H7 (cell line): ENCODE measurements at places on chromosomes 3 and 15.

- DNase-seq, result no peak
Measured at GRCh38 chr15:55669270-55669669, 73.7 kb downstream of the PRTG start.

DNA sequence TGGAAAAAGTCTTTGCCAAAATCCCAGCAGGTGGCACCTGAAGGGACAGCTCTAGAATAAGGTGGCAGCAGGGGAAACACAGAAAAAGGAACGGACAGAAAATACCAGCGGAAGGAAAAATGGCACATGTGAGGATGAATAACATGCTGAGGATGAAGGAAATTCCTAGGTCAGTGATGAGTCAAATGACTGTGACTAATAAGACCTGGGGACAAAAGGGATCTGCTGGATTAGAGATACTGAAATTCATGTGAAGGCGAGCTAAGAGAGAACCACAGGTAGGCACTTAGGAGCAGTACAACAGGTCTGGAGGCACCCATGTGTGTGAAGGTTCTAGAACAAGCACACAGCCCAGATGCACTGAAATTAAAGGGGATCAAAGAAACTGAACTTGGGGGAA, 482.5 kb downstream of the FOXP1 start:
- no peak for DNase-seq

GRCh38 chr3:46361408-46362283, 7.7 kb downstream of the CCR2 start:
- DNase-seq, result no peak

- no peak for DNase-seq
Measured at GRCh38 chr3:119239206-119239820, 1.4 kb downstream of the B4GALT4 start.

GRCh38 chr3:191336833-191337232, 6.5 kb upstream of the UTS2B start:
- no peak for DNase-seq

- DNase-seq, result peak; percentile 70
Measured at GRCh38 chr15:98311566-98312188, 336.7 kb upstream of the IGF1R start.

GRCh38 chr3:169629895-169630294, 33.6 kb downstream of the MECOM start:
- peak; percentile 16 for DNase-seq

GRCh38 chr3:18334837-18335601, 90.1 kb downstream of the SATB1 start:
- no peak for DNase-seq

DNA sequence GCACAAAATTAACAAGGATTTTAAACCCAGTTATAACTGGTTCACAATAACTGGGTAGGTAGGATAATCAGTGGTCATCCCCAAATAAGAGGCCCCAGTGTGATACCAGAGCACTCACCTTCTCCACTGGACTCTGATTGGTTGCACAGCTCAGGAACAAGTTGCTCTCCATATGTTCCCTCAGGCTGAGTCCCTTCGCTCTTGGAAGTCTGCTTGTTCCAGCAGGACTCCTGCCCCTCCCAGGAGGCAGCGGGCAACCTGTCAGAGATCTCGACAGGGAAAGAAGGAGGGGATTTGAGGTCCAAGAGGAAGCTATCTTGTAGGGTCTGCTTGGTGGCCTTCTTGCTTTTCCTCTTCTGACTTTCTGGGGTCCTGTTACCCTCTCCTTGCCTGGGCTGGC, 51.6 kb upstream of the HEG1 start:
- DNase-seq, result no peak

DNA sequence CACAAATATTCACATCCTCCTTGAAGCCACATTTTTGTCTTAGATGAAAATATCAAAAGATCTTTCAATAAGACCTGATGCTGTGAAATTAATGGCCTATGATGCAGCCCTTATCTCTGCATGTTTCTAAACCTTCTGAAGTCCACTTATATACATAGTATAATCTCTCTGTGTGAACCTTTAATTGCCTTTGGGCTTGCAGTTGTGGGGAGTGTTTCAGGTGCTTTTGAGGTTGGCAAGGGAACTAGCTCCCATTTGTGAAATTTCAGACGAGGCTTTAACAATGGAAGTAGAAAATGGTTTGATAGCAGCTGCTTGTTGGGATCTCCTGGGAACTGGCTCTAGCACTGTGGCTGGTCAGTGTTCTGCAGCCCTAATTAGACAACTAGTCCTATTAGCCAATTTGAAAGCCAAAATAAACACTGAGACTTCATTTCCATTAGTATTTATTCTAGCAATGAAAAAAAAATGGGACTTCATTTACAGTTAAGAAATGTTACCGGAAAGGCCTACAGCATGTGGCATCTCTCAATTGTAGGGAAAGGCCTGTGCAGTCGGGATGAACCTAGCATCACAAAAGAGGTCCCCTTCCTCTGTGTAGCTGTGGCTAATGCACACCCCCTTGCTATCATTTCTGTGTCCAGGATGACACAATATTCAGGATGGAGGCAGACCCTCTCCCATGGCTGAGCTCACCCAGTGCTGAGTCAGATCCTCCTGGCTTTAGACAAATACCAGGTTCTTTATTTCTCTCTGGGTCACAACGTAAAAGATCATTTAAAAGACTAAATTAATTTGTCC, 140.7 kb upstream of the TRIM42 start:
- peak; percentile 1 for DNase-seq

DNA sequence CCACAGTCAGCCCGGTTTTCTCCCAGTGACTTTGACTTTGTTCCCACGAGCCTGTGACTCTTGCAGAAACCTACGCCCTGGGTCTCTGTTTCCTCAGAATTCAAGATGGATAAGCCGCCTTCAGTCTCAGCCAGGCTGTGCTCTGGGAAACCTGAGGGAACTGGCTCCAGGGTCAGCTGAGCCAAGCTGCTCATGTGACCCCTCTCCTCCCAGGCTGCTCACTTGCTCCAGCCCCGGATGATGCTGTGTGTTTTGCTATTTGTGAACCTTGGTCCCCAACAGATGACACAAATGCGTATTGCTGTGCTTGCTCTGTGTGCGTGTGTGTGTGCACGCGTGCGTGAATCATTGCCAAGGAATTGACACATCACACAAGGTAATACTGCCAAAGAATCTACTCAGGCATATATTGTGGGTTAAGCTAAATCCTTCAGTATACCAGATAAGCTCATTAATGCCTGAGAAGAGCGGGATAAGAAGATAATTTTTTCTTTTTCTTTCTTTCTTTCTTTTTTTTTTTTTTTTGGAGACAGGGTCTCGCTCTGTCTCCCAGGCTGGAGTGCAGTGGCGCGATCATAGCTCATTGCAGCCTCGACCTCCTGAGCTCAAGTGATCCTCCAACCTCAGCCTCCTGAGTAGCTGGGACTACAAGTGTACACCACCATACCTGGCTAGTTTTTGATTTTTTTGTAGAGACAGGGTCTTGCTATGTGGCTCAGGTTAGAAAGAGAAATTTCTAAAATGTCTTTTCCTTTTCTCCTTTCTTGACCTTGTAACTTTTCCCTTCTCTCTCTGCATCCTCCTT, 29.2 kb upstream of the UMPS start:
- no peak for DNase-seq

DNA sequence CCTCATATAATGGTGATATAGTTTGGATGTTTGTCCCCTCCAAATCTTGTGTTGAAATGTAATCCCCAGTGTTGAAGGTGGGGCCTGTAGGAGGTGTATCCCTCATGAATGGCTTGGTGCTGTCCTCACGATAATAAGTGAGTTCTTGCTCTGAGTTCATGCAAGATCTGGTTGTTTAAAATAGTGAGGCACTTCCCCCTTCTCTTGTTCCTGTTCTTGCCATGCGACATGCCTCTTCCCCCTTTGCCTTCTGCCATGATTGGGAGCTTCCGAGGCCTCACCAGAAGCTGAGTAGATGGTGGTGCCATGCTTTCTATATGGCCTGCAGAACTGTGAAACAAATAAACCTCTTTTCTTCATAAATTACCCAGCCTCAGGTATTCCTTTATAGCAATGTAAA, 39.2 kb downstream of the REC114 start:
- no peak for DNase-seq

- no peak for DNase-seq
Measured at GRCh38 chr3:159654183-159655134, 334.2 kb upstream of the IL12A start.

DNA sequence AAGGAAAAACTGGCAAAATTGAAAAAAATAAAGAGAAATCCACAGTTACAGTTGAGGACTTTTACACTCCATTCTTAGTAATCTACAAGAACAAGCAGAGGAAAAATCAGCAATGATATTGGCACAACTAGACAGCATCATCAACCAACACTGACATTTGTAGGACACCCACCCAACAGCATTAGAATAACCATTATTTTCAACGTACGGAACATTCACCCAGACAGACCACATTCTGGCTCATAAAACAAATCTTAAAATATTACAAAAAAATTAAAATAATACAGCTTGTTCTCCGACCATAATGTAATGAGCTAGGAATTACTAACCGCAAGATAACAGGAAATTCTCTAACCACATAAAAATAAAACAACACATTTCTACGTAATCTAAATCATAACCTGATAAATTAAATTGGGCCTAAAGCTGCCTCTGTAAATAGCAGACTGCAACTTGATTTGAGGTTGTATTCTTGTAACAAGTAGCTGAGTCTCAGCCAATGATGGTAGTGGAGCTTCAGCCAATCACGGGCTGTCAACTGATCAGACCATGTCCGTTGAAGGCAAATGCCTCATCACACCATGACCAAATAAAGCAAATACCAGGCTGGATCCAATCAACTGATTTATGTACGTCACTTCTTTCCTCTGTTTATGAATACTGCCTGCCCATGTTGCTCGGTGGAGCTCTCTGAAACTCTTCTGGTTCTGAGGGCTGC, 9.2 kb downstream of the PLSCR4 start:
- no peak for DNase-seq

GRCh38 chr3:14440168-14440518, 37.7 kb downstream of the SLC6A6 start:
- no peak for DNase-seq

DNA sequence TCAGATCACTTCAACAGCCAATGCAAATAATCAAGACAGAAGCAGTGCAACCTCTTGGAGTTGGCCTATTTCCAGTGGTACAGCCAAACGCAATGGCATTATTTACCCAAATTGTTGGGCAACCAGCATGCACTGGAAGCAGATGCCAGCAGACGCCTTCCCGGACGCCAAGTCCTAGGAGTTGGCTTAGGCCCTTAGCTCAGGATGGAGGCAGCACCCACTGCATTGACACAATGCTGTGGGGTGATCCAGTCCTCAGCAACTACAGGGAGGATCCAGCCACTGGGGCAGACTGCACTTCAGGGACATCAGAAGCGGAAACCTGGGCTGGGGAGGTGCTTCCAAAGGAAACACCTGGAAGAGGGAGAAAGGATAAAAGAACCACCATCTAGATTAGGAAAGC, 290.4 kb downstream of the FAM43A start:
- DNase-seq, result no peak

DNA sequence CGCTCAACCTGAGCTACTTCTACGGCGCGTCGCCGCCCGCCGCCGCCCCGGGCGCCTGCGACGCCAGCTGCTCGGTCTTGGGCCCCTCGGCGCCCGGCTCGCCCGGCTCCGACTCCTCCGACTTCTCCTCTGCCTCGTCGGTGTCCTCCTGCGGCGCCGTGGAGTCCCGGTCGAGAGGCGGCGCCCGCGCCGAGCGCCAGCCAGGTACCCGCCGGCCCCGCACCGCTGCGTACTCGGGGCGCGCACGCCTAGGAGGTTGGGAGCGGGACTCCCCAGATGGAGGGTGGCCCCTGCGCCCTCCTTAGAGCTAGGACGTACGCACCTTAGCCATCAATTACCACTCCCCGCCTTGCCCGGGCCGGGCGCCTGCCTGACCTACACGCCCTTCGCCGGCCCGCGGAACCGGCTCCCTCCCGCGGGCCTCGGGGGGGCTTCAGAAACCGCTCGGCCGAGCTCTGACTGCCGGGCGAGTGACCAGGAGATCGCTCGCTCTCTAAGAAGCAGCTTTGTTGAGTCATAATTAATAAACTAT, 466 bp downstream of the NFKBIZ start:
- DNase-seq, result peak; percentile 75

DNA sequence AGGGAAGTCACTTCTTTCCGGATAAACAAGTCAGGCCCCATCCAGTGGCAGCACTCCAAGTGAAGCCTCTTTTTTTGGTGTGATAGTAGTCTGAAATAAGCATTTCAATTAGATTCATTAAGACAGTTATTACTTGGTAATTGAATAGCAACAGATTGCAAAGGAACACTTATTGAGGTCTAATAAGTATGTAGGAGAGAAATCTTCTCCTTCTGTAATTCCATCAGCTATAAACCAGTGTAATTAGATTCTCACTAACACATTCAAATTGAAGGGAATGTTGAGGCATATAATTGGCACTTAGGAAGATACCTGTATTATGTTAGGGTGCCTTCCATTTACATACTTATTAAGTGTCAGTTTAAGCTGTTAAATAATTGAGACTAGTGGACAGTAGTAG, 73.9 kb downstream of the SEMA6D start:
- no peak for DNase-seq

- DNase-seq, result no peak
Measured at GRCh38 chr3:190118438-190118837, 2.3 kb downstream of the P3H2 start.

DNA sequence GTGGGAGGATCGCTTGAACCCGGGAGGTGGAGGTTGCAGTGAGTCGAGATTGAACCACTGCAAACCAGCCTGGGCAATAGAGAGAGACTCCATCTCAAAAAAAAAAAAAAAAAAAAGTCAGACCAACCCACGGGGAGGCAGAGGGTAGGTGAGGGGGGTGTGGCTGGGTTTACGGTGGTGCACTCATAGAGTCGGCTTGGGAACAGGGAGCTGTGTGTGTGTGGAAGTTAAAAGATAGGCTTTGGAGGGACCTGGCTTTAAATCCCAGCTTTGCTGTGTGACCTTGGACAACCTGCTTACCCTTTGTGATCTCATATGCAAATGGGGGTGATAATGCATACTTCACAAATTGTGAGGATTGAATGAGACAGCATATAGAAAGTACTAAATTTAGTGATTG, 10.0 kb upstream of the ISLR2 start:
- DNase-seq, result no peak

DNA sequence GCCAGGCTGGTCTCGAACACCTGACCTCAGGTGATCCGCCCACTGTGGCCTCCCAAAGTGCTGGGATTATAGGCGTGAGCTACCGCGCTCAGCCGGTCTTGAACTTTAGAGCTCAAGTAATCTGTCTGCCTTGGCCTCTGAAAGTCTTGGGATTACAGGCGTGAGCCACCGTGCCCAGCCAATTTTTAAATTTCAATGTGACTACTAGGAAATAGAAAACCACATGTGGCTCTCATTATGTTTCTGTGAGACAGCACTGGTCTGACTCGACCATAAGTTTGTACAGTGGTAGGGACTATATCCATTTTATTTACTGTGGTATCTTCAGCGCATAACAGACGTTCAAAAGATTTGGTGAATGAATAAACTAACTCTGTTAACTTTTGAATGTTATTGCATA, 9.1 kb downstream of the ZFAND6 start:
- no peak for DNase-seq

GRCh38 chr3:7271631-7272030, 410.7 kb downstream of the GRM7 start:
- DNase-seq, result no peak

DNA sequence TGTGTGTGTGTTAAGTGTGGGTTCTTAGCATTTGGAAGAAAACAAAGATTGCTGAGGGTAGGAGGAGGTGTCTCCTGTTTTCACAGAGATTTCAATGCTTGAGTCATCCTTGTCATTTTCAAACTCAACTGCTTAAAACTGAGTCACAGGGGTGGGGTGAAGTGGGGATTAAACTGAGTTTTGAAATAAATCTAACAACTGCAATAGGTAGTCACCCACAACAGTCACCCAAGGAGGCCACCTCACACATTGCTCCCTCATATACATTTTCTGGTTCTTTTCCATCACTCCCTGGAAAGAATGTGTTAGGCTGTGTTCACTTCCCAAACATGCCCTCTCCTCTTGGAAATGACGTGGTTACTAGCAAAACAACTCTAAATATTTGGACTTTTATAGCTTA, 187.7 kb upstream of the CMC1 start:
- DNase-seq, result no peak
